ENCODE measurements at places on chromosomes 7 and 10. TPM values are rescaled to one million over a fixed set of nuclear protein-coding genes. Genes with fewer than 3 reads are reported as not detected.

The C7orf57 gene
- 0.34 TPM for total RNA-seq

The GIMAP6 gene
- total RNA-seq, result 0.34 TPM

The CLDN4 gene
- total RNA-seq, result 892 TPM

The SEPHS1 gene
- 56.8 TPM for total RNA-seq

The AQP1 gene
- total RNA-seq, result 1.6 TPM

The HOXA1 gene
- 2.8 TPM for total RNA-seq

The CC2D2B gene
- not detected for total RNA-seq

The TASOR2 gene
- 60.1 TPM for total RNA-seq

The SKIDA1 gene
- 1.5 TPM for total RNA-seq

The ANKRD30A gene
- total RNA-seq, result not detected

The OLAH gene
- 8.4 TPM for total RNA-seq

The NPC1L1 gene
- total RNA-seq, result 1.5 TPM

The ZNF485 gene
- 4.0 TPM for total RNA-seq

The CYP2C19 gene
- not detected for total RNA-seq

The ITGB8 gene
- total RNA-seq, result 104 TPM

The SLC26A5 gene
- total RNA-seq, result not detected

The INSYN2A gene
- under 0.01 TPM for total RNA-seq

The CCDC3 gene
- total RNA-seq, result 0.17 TPM

The ERVW-1 gene
- total RNA-seq, result not detected

The UBTD1 gene
- 44.4 TPM for total RNA-seq

The AGR2 gene
- total RNA-seq, result 7.4 TPM

The AKR1C8 gene
- 0.21 TPM for total RNA-seq
